Progenitor cell of endocrine pancreas (in vitro differentiated cells): ENCODE measurements at places on chromosomes 16 and 17.

DNA sequence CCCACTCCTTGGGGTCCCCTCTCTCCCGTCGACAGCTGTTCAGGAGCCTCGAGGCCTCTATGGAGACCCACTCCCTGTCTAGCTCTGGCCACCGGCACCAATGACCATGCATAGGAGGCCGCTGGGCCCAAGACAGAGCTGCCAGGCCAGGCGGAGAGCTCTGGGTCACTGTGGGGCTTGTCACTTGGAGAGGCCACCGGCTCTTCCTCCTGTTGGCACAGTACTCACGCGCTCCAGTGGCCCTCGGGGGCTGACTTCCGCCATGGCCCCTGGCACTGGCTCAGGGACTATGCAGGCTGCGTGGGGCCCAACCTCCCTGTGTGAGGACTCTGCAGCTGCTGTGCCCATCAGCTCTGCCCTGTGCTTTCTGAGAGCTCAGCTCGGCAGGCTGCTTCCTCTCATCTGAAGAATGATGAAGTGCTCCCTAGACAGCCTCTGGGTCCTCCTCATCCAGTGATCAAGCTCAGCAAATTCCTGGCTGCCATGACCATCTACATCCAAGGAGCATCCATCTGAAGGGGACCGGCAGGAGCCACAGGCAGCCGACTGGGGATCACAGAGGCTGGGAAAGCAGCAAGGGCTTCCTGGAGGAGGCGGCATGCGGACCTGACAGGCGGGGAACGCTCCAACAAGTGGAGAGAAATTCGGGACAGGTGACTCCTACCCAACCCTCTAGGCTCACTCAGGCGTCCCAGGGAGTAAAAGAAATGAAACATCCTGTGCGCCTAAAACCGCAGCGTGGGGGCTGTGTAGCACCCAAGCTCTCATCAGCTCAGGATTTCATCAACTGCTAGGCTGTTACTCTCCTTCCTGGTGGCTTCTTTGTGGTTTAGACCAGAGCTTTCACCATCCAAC is 16.8 kb downstream of the GALNS start:
- DNase-seq, result no peak

DNA sequence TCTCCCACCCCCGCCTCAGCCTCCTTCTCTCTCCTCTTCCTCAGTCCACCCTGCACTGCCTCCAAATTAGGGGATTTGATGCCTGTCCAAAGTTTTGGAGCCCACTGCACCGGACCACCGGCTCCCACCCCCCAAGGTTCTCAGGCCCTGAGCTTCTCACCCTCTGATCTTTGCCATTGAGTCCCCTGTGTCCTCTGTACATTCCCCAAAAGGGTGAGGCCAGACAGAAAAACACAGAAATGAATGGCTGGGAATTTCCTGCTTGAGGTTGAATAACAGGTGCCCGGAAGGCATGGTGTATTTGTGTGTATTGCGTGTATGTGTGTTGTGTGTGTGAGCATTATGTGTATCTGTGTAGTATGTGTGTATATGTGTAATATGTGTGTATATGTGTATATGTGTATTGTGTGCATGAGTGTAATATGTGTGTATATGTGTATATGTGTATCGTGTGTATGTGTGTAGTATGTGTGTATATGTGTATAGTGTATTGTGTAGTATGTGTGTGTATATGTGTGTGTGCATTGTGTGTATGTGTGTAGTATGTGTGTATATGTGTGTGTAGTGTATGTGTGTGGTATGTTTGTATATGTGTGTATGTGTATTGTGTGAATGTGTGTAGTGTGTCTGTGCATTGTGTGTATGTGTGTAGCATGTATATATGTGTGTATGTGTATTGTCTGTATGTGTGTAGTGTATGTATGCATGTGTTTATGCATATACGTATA is 16.0 kb upstream of the CCL17 start:
- DNase-seq, result no peak

- no peak for DNase-seq
Observed at GRCh38 chr17:77566151-77566550, 392.4 kb upstream of the TNRC6C start.

GRCh38 chr17:7479213-7480088 is at the start of gene ZBTB4:
Gene ZBTB4 (minus strand): TSS chr17:7479631. CDS start chr17:7466801, 12,830 bp downstream.
- DNase-seq, result peak; percentile 40

GRCh38 chr16:50915120-50915519 is 173.2 kb downstream of the CYLD start:
- DNase-seq, result no peak

GRCh38 chr17:42709561-42709960 is 27.2 kb downstream of the CNTNAP1 start:
- DNase-seq, result no peak

- no peak for DNase-seq
Observed at GRCh38 chr17:21302711-21303425, 18.4 kb downstream of the MAP2K3 start.

DNA sequence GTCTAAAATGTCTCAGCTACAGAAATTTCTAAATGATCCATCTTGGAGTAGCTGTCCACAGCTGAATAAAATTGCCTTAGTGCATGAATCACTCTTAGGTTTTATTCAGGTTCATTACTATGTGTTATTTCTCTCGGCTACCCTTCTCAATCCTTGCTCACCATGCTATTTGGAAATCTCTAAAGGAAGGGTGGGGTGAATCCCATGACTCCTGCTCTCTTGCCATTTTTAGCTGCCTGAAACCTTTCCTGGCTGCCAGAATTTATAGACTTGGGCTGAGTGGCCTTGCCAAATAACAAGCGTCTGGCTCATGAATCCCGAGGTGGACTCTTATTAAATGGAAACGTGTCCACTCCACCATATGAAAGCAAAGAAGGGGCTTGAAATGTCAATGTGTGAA is 936.1 kb upstream of the SOX9 start:
- DNase-seq, result no peak

DNA sequence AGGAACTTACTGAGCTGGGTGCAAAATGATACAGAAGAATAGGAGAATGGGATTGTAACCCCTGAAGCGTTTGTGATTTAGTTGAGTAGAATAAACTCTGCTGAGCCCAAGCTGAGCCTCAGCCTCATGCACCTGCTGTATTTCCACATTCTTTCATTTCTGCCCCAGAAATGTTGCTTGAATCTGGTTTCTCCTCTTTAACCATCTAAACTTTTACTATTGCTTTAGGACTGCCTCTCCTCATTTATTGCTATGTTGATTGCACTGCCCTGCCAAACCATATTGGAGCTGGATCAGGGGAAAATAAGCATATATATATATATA is 64.8 kb downstream of the PITPNC1 start:
- no peak for DNase-seq

GRCh38 chr17:9181640-9182039 is 160.3 kb downstream of the NTN1 start:
- DNase-seq, result no peak

- DNase-seq, result no peak
Observed at GRCh38 chr17:27555339-27555738, 75.6 kb upstream of the LGALS9 start.

DNA sequence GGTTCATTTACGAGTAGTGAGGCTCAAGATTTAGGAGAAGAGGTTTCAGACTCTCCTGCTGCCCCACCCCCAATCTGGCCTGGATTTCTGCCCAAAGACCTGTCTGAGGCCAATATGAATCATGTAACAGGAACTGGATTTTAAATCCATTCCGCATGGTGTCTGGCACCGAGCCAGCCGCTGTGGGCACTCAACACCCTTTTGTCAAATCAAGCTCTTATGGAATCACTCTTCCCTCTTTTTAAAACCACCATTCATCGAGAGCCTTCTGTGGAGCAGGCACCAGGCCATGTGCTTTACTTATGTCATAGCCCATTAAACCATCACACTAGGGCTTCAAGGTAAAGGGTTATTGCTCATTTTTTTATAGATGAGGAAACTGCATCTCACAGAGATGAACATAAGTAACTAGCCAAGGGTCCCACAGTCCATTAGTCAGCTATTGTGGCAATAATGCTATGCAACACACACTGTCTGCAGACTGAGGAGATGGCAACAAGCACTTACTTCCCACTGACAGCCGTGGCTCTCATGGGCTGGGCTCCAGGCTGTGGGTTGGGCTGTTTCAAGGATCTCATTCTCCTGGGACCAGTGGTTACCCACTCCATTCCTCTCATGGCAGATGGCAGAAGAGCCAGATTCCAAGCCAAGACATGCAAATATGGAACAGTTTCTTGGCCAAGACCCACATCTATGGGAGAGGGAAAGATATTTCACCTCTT is 93.6 kb downstream of the WSCD1 start:
- no peak for DNase-seq

DNA sequence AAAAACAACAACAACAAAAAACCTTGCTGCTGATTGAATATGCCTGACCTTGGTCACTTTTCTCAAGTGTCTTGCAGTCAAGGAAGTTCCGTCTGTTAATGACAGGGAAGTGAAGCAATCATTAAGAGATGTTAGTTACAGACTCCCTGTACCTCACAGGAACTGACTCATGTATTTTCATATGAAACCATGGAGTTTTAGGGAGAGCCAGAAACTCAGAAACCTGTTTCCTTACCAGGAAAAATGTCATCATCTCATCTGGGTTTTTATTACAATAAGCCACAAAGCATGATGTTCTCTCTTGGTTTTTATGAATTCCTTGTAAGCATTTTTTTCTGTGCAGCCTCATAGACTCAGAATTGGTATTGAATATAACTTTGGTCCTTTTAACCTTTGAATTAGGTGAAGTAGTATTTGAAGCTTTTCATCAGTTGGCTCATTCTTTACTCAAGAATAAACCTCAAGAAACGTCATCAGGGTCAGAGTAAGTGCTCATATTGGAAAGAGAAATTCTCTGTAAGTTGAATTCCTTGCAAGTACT is 10.3 kb downstream of the LYRM1 start:
- no peak for DNase-seq

- DNase-seq, result no peak
Observed at GRCh38 chr17:61536422-61536955, 54.5 kb downstream of the NACA2 start.
